Small intestine (tissue), 16 donors: ENCODE measurements at places on chromosomes 5 and 9.

DNA sequence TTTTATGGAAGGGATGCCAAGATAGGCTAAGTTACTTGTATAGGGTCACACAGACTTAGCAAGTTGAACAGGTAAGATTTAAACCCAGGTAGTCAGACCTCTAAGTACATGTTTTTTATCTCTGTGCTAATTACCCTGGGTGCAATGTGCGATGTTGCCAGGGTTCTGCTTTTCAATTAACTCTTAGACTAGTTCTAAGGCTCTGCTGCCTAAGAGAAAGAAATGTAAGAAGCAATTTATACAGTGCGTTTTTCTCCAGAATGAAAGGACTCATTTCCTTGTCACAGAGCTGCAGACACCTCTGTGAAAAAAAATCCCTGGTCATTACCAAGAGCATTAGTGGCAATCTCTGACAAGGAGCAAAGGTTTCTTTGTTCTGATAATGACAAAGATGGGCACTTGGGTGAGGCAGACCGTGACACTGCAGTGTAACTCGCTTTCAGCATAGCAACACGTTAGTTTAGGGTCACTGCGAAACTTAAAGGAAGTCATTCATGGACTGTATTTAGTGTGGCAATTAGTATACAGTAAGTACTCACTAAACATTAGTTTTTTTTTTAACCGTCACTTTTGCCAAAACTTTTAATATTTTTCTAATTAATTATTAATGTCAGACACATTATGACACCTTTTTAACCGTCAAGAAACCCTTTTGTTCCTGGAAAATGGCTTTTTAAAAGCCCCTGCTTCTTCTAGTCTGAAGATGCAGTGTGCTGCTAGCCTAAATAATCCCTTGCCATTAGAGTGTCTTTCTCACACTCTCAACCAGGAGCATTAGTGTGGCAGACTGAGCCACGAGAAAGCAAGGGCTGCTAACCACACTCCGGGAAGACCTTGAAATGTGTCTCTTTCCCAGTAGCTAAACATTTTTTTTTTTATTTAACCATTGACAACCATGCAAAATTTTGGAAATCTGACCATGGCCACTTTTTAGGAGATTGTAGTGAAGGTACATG is 520.0 kb upstream of the C9orf72 start:
- DNase-seq = peak; percentile 73

- DNase-seq = peak; percentile 18
Measured at GRCh38 chr5:137741718-137742117, 5.8 kb upstream of the KLHL3 start.

GRCh38 chr5:122756264-122756911 is 18.5 kb upstream of the SNX2 start:
- DNase-seq = no peak

DNA sequence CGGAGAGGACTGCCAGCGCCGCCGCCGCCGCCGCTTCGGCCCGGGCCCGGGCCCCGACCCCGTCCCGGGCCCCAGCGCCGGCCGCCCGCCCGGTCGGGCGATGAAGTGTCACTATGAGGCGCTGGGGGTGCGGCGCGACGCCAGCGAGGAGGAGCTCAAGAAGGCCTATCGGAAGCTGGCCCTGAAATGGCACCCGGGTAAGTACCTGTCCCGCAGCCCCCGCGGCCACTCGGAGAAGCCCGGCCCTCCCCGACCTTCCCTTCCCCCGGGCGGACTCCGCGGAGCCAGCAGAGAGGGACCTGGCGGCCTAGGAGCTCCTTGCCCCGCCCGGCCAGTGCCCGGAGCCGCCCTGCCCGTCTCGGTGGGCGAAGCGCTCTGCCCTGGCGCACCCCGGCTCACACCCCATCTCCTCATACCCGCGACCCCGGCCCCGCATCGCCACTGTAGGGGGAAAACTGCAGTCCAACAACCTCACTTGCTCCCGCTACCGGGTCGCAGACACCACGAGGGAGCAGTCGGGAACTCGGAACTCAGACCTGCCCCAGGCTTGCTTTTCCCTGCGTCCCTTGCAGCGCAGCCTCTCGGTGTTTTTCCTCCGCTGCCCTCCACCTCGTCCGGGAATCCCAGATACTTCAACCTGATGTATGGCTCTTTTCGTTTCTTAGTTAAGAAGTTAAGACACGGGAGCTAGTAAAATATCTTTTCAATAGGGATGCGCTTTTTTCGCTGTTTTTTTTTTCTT is 532 bp downstream of the DNAJC21 start:
- DNase-seq = peak; percentile 92

DNA sequence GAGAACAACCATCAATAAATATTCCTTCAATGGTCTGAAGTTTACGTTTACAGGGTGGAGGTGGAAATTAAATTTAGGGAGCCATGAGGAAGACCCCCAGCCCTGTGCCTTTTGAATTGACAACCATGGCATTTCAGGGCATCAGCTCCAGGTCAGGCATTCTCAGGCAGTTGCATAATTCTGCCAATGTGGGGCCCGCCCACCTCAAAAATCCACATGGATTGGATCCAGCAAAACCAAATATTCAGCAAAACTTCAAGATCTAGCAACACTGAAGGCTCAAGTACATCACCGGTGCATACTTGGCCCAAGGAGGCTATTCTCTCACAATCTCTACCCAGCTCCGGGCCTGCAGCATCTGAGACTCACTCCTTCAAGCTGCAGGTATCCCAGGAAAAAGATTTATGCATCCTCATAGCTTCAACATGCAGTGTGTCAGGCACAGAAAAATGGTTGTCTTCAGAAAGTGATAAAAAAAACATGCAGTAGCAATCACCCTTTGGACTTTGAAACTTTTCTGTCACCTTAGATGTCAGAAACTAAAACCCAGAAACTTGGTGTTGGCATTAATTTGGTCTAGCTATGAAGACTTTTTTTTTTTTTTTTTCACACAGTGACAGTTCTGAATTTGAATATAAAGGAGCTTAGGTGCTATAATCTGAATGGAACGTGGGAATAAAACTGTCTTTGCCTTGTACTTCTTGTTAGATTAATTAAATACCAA is 21.4 kb upstream of the ANXA2R start:
- no peak for DNase-seq

GRCh38 chr5:82792096-82792495 is 285.1 kb downstream of the TMEM167A start:
- DNase-seq = no peak

GRCh38 chr9:7165331-7165975 is 407.7 kb downstream of the KDM4C start:
- DNase-seq = no peak
